Kidney epithelial cell (primary cell): ENCODE measurements at places on chromosomes 12 and 14. TPM values are rescaled to one million over a fixed set of nuclear protein-coding genes. Genes with fewer than 3 reads are reported as not detected.
A peak's percentile ranks its signal among the peaks of the same experiment; 100 is the strongest.

RPL6 gene
- total RNA-seq: 2,304 and 2,771 TPM in 2 replicates

OVCH1 gene
- not detected in 2 replicates for total RNA-seq

E2F7 gene
- total RNA-seq: 34.2 and 53.3 TPM in 2 replicates

CABP1 gene
- not detected in 2 replicates for total RNA-seq

NOVA1 gene
- total RNA-seq: 1.4 and 1.7 TPM in 2 replicates

ADAM21 gene
- total RNA-seq: 0.08 and 0.34 TPM in 2 replicates

- DNase-seq: no peak
Observed at GRCh38 chr14:22225516-22226140, 363.4 kb downstream of the DAD1 start.

DNA sequence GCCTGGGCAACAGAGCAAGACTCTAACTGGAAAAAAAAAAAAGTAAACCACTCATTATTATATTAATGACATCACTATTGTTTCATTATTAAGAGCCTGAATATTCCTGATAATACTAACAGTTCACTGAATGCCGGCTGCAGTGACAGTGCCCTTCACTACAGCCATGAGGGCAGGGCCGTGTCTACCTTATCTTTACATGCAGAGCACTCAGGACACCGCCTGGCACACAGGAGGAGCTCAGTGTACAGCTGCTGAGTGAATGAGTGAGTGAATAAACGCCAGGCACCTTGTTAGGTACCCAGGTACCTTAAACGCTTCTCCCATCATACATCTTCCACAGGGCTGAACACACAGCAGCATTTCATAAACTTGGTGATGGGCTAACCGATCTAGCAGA is 23.2 kb downstream of the ZFYVE1 start:
- no peak for DNase-seq

DNA sequence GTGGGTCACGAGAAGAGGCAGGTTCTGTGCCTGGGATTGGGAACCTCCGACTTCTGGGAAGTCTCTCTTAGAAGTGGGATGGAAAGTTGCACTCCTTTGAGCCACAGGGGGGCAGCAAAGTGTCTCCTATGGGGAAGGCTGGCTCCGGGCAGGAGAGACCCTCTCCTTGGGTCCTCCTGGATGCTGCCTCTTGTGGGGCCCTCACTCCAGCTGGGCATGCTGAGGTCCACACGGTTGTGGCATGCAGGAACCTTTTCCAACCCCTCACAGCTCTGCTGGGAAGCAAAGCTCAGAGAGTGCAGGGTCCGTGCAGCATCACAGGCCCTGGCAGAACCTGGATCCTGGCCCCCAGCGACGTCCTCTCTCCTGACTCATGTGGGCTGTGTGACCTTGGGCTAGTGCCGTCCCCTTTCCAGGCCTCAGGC is 17.4 kb downstream of the SDSL start:
- DNase-seq: no peak

DNA sequence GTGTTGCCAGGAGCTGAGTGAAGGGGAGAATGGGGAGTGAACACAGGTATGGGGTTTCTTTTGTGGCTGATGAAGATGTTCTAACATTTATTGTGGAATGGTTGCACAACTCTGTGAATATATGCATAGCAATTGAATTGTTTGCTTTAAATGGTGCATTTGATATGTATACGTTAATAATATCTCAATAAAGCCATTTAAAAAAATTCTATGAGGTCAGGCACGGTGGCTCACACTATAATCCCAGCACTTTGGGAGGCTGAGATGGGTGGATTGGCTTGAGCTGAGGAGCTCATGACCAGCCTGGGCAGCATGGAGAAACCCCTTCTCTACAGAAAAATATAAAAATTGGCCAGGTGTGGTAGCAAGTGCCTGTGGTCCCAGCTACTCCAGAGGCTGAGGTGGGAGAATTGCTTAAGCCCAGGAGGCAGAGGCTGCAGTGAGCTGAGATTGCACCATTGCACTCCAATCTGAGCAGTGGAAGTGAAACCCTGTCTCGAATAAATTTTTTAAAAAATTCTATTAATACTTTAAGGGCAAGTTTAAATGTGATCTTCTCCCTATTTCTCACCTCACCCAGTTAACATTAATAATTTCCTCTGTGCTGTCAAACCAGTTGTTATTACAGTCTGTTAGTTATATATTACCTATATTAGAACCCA is 65.3 kb downstream of the DENND5B start:
- no peak for DNase-seq

DNA sequence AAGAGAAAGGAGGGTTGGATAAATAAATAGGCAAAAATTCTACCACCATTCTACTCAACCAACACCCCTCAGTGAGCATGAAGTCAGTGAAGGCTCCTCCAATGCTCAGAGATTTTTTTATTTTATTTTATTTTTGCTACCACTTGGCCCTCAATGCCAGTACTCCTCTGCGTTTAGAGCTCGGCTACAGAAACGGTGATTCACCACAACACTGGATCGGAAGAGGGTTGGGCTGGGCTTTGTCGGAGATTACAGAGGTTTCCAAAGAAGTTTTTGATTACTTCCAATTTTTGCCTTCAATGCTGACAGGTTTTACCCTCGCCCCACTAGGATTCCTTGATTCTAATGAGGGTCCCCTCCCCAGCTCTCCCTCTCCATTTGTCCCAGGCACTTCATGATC is 1027.2 kb upstream of the TMEM132C start:
- DNase-seq: no peak

DNA sequence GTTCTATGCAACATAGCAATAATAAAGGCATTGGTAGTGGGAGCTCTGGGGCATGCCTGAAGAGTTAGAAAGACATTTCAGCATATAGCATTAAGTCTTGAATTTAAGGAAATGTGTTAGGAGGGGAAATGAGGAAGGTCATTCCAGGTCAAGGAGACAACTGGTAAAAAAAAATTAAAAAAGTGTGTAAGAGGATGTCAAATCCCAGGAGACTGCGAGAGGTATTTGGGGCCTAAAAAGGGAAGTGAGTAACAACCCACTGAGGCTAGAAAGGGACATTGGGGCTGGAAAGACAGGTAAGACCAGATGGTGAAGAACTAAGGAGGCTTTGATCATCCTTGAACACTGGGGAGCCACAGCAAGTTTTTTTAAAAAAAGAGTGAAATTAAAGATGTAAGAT is 152.9 kb downstream of the SLC25A21 start:
- no peak for DNase-seq

DNA sequence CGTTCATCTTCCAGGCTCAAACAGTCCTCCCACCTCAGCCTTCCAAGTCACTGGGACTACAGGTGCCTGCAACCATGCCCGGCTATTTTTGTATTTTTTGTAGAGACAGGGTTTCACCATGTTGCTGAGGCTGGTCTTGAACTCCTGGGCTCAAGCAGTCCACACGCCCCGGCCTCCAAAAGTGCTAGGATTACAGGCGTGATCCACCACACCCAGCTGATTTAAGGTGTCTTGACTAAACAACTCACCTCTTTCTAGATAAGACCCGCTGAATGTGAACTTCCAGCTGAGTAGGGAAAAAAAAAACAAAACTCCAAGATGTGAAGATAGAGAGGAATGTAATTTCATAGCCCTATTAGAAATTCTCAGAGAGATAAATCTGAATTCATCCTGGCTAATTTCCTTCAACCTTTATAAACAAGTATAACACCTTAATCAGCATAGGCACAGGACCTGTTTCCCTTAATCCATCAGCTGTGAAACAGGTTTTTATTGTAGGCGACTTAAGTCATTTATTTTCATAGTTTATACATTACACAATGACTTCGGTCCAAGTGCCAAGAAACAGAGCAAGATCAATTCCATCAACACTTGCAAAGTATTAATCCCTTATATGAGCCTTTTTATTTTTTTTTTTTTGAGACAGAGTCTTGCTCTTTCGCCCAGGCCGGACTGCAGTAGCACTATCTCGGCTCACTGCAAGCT is 51.5 kb downstream of the HCAR2 start:
- DNase-seq: no peak

- DNase-seq: no peak
Observed at GRCh38 chr12:47077206-47078085, 2.0 kb upstream of the PCED1B start.

- DNase-seq: no peak
Observed at GRCh38 chr12:40718878-40719372, 26.7 kb downstream of the CNTN1 start.

DNA sequence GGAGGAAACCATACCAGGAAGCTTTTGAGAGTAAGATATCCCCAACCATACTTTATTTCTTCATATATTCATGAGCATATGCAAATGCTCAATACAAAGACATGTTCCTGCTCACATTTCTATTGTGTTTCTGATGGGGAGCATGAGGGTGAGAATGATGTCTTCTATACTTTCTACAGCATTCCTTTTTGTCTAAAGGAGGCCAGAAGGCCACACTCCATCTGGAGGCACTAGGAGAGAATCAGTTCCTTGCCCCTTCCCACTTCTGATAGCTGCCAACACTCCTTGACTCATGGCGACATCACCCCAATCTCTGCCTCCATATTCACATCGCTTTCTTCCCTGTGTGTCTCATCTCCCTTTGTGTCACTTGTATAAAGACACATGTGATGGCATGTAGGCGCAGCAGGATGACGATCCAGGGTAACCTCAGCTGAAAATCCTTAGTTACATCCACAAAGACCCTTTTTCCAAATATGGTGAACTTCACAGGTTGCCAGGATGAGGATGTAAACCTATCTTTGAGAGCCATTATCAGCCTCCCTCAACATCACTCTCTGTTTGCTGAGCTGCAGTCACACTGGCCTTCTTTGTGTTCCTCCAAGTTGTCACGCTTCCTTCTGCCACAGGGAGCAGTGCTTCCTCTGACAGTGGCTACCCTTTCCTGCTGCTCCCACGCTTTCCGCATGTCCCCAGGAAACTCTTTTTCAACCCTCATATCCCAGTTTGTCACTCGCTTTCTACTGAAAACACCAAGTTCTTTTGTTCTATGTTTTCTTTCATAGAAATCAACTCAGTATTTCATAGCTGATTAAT is 96.9 kb downstream of the STXBP6 start:
- no peak for DNase-seq

DNA sequence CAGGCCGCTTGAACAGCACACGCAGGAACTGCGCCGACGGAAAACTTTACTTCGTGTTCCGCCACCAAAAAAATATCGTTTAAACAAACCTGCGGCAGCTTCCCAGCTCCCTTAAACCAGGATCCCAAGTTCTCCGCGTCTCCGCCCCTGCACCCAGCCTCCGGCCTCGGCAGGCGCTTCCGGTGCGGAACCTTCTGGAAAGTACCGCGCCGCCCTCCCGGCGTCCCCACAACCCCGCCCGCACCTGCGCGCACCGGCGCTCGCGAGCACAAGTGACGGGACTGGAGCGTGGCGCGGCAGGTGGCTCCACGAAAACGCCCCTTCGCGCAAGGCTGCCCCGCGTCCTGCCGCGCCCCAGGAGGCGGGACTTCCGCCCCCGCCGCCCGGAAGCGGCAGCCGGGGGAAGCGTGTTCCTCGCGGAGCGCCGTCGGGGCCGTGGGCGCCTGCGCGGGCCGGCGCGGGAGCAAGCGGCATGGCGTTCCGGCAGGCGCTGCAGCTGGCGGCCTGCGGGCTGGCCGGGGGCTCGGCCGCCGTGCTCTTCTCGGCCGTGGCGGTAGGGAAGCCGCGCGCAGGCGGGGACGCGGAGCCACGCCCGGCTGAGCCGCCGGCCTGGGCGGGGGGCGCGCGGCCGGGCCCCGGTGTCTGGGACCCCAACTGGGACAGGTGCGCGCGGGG is at the start of gene PGAM5:
Gene PGAM5, plus strand, starts transcription at position 438 of the 675 bp plus-strand sequence. Its CDS starts 35 bp downstream, at position 473.
- peak; percentile 60 for DNase-seq

GRCh38 chr12:92735131-92735721 is 32.4 kb downstream of the PLEKHG7 start:
- peak; percentile 37 for DNase-seq

- DNase-seq: no peak
Observed at GRCh38 chr14:23903442-23903841, 50.1 kb upstream of the DHRS4 start.

DNA sequence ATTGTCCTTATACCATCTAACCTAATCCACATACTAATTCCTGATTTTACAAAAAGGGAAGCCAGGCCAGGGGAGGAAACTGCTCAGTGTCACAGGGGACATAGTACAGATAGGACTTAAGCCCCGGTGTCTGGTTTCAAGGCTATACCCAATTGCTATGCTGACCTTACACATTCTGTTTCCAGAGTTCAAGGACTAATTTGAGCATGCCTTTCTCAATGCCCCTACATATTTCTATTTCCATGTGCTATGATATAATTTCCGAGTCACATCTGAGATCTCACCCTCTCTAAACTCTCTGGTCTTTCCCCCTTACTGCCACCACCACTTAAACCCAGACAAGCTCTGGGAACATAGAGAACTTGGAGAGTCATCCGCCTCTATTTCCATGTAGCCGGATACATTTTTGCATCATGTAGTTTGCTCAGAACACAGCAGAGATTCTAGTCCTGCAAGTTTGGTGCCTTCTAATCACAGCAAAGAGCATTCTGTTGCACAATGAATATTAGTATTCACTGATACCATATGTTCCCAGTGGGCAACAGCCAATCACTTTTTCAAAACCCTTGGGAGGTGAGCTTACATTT is 34.2 kb downstream of the PPM1H start:
- DNase-seq: no peak

DNA sequence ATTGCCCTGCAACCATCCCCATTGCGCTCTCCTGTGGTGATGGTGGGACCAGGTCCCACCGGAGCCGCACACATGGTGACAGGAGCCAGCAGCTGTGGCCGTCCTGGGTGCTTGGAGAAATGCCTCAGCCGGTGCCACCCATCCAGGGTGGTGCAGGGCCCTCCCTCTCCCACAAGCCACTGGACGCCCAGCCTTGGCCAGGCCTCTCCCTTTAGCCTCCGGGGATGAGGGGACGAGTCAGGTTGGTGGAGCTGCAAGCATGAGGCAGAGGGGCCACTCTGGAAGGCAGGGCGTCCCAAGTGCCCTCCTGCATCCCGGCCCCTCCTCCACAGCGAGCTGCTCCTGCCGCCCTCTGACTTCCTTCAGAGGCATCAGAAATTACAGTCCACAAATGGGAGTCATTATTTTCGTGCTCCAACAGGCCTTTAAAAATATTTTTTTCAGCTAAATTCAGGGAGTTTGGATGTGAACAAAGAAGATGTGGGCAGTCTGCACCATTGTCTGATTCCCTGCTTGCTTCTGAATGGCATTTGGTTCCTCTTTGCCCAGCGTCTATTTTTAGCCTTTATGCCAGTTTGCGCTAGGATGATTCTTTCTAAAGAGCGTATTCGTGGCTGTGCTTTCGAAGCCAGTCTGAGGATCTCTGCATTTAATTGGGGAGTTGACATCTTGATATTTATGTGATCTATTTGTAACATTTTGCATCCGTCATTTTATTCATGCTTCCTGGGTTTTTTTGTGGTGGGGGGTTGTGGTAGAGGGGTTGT is 189.4 kb downstream of the ADGRD1 start:
- no peak for DNase-seq

GRCh38 chr14:102517392-102518062 is 8.0 kb upstream of the ANKRD9 start:
- DNase-seq: no peak

GRCh38 chr14:64467101-64467500 is 1.8 kb downstream of the AKAP5 start:
- DNase-seq: no peak
